Aorta (tissue), 5 donors: ENCODE measurements at places on chromosomes 5 and 9. TPM values are rescaled to one million over a fixed set of nuclear protein-coding genes. Genes with fewer than 3 reads are reported as not detected.
A peak's percentile ranks its signal among the peaks of the same experiment; 100 is the strongest.

GRCh38 chr9:89464300-89464901 lies 33.5 kb downstream of the SEMA4D start:
- no peaks in the 10 kb centered on the region for H3K27me3 ChIP-seq
- H3K27ac ChIP-seq: no peak overlapping the region

- H3K27ac ChIP-seq: no peak within 1 kb of the TSS
- no peaks in the 10 kb centered on the region for H3K36me3 ChIP-seq
- H3K4me3 ChIP-seq: no peak within 1 kb of the TSS
- peak; percentile 91 for DNase-seq
- no peaks in the 10 kb centered on the region for H3K27me3 ChIP-seq
These were observed at the start of gene CD74 for GRCh38 chr5:150412319-150413175. Gene CD74, minus strand, starts transcription at chr5:150412910. Its CDS starts 161 bp downstream, at chr5:150412749.

- H3K27me3 ChIP-seq: no peaks in the 10 kb centered on the region
- no peak overlapping the region for H3K4me3 ChIP-seq
- no peak for DNase-seq
- no peaks in the 10 kb centered on the region for H3K4me1 ChIP-seq
- H3K27ac ChIP-seq: no peak overlapping the region
These were observed 84.8 kb downstream of the EQTN start for GRCh38 chr9:27212191-27212590.

DNA sequence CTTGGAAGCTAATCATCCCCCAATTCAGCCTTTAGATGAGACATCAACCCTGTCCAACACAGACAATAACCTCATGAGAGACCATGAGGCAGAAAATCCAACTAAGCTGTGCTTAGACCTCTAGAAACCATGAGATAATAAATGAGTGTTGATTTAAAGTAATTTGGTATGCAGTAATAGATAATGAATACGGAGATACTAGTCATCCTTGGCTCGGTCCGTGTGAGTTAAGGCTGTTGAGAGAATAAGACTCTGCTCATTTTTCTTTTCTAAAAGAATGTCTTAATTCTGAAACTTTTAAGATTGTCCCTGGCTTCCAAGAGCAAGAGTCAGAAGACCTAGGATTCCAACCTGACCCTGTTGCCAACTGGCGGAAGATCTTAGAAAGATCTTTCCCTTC lies 6.1 kb downstream of the TNC start:
- DNase-seq: no peak
- no peak overlapping the region for H3K27ac ChIP-seq
- H3K4me1 ChIP-seq: no peaks in the 10 kb centered on the region

TMEM252 gene
- not detected for total RNA-seq

CERT1 gene
- total RNA-seq: 33.2 TPM

SPATA31C1 gene
- not detected for total RNA-seq
